NCI-H345 (cell line): ENCODE measurements at places on chromosomes 1 and 21.

DNA sequence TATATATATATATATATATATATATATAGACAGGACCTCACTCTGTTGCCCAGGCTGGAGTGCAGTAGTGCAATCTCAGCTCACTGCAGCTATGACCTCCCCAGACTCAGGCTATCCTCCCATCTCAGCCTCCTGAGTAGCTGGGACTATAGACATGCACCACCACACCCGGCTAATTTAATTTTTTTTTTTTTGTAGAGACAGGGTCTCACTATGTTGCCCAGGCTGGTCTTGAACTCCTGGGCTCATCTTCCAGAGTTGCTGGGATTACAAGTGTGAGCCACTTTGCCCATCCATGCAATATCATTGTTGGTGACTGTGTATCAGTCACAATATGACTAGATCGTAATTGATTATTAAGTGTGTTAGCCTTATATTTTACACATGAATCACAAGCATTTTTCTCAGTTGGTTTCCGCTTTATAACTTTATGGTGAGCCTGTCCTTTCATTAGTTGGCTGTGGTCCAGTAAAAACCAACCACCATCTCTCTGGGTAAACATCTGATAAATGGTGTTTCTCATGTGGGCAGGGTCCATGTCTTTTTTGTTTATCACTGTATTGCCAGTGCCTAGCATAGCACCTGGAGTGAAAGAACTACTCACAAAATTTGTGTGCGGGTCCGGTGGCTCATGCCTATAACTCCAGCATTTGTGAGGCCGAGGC is 63.6 kb downstream of the MYOM3 start:
- DNase-seq, result peak; percentile 8

GRCh38 chr1:4600615-4601460 is 53.6 kb upstream of the AJAP1 start:
- DNase-seq, result no peak

- no peak for DNase-seq
Measured at GRCh38 chr1:168386949-168387586, 106.4 kb downstream of the TBX19 start.

GRCh38 chr1:24828887-24829192 is 83.6 kb downstream of the CLIC4 start:
- DNase-seq, result peak; percentile 59

- no peak for DNase-seq
Measured at GRCh38 chr1:217917281-217917887, 286.2 kb downstream of the SPATA17 start.

DNA sequence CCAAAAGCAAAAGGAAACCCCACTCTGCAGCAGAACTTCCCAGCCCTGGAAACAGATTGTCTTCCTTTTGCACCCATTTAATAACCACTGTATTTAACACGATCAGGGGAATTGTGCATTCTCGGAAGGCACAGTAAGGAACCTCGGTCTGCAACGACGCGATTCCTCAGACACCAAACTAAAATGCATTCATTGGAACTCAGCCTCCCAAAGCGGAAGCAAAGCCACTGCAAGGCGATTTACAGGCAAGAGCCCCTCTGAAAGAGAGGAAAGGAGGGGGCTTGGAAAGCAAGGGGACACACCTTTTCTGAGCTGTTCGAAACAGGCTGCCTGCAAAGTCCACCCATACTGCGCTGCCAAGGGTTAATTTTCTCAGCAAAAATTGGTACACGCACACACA is 297.7 kb downstream of the OMA1 start:
- no peak for DNase-seq

DNA sequence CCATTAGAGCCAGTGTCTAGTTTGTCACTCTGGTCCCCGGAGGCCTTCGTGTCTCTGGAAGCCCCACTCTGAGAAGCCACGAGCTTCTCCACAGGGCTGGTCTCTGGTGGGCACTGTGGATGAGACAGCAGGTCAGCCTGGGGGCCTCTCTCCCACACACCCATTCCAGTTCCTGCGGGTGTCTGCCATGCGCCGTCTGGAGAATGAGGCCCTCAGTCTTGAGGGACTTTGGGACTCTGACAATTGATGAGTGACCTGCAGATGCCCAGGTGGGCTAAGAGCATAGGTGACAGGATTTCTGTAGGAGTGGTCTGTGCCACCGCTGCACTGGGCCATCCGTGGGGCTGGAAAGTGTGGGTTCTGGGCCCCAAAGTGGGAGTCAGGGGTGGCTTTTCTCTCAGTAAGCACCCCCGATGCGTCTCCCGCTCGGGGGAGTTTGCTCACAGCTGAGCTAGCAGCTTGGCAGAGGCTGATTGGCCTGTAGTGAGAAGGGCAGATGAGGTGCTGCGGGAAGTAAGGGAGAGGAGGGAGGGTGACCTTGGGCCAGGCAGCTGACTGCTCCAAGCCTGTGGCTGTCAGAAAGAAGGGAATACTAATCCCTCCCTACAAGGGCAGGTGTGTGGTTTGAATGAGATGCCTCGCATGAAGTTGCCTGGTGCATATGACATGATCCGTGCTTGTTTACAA is 26.4 kb downstream of the LHX4 start:
- DNase-seq, result peak; percentile 24
